ENCODE measurements at places on chromosomes 11 and 22. TPM values are rescaled to one million over a fixed set of nuclear protein-coding genes. Genes with fewer than 3 reads are reported as not detected.

GRCh38 chr11:65382804-65383368, 440 bp upstream of the SLC25A45 start:
- no peak for DNase-seq

DNA sequence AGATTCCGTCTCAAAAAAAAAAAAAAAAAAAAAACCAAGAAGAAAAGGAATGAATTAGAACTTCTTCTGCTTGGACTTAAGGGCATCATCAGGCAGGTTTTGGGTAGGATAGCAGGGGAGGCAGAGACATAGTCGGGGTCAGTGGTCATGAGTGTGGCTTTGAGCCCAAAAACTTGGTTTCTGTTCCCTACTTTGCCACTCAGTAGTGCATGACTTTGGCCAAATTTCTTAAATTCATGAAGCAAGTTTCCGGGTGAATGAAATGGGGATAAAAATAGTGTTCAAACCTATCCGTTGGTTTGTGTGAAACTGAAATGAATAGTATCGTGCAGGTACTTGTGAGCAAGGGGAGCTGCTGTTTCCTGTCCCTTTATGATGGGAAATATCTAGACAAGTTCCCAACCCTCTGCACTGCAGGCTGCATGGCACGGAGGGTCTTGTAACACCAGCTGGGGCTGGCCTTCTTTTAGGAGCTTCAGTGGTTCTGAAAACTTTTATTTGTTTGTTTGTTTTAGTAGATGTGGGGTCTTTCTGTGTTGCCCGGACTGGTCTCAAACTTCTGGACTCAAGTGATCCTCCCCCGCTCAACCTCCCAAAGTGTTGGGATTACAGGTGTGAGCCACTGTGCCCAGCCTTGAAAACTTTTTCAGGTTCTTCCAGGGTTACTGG, 18.4 kb downstream of the NEAT1 start:
- DNase-seq, result no peak

DNA sequence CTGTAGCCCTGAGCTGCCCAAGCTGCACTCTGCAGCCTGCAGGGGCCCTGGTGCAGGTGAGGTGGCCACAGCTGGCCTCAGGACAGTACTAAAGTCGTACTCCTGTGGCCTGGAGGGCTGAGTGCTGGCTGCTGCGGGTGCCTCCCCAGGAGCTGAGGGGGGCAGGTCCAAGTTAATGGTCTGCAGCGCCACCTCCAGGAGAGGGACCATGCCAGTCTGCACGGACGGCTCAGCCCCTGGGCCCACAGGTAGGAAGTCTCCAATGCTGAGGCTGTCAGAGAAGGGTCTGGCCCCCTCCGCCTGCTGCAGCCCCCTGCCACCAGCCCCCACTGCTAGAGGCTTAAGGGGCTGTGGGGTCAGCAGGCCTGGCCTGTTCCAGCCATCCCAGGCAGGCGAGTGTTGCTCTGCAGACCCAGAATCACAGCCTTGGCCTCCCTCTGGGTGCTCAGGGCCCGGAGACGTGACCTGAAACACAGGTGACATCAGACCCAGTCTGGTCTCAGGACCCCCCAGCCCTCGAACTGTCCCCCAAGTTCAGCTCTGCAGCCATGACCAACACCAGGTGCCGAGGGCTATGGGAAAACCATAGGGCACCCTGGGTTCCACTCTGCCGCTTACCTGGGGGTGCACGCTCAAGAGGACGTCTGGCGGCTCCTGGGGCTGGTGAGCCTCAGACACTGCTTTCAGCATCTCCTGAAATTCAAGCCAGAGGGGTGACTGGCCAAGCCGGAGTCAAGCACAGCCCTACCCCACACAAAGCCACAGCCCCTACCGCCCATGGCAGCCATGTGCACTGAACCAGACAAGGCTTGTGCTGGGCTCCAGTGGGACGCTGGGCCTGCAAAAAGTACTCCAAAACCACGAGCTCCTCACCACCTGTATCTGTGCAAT, 20.8 kb downstream of the SELENOO start:
- no peak for DNase-seq

DNA sequence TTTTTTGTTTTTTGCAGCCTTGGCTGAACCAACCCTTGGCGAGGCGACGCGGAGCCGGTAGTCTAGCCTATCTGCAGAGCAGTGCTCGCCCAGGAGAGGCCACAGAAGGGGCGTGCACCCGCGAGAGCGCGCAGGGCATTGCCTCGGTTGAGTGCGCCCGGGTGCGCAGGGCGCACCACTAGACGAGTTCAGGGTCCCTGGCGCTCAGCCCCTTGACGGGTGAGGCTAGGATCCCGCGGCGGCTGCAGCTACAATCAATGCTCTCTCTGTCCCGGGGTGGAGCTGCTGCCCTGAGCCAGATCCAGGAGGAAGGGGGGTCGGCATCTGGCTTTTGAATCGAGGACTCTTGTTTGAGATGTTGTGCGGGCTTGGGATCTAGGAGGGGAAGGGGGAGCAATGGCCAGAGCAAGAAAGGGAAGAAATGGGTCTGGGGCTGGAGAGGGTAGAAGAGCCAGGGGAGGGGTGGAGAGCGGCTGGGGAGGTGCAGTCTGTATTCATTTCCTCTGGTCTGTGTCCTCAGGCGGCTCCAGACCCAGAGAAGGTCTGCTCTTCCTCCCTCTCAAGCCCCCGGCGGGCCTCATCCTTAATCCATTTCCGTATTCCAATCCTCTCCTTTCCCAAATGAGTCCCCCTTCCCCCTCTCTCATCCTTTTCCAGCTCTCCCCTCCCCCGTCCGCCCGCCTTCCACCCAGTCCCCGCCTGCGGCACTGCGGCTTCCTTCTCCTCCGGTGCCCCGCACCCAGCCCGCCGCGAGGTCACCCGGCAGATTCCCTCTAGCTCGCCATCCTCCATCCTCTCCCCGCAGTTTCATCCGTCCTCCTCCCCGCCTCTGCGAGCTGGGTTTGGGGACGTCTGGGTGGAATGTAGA, 797 bp downstream of the THY1 start:
- DNase-seq, result no peak

CSF2RB gene
- 28.4 TPM for total RNA-seq

NTM gene
- 0.56 TPM for total RNA-seq

GRCh38 chr11:119472186-119472855, 49.3 kb upstream of the THY1 start:
- no peak for DNase-seq

DNA sequence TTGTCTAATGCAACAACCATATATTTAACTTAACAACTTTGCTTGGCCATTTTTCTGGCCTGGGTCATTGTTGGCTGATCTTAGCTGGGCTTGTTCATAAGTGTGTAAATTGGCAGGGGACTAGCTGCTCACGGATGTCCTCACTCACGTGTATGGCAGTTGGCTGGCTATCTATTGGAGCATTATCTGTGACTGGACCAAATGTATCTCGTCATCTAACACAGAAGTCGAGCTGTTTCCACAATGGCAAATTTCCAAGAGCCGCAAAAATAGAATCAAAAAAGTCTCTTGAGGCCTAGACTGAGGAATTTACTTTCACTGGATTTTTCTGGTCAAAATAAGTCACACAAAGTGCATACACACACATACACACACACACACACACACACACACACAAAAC, 893.3 kb downstream of the FAM181B start:
- no peak for DNase-seq

- no peak for DNase-seq
Measured at GRCh38 chr11:129593098-129593497, 217.4 kb downstream of the BARX2 start.

- no peak for DNase-seq
Measured at GRCh38 chr11:70671083-70671482, 272.8 kb downstream of the CTTN start.

NRXN2 gene
- 6.3 TPM for total RNA-seq

- no peak for DNase-seq
Measured at GRCh38 chr22:45261407-45262088, 20.9 kb upstream of the KIAA0930 start.

DNA sequence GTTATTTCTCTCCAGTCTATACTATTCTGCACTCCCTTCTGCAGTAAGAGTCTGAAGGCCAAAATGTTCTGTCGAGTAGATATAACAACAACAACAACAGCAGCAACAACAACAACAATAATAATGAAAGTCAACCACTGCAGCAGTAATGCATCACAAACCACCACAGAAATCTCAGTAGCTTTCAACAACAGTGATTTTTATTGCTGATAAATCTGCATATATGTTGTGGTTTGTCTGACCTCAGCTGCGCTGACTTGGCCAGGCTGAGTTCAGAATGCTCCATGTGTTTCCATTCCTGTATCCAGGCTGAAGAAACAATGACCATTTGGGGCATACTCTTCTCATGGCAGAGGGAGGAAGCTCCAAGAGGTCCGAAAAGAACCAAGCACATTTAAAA, 32.3 kb upstream of the CYP2R1 start:
- DNase-seq, result no peak

SLC37A2 gene
- 26.0 TPM for total RNA-seq

GRCh38 chr22:29307596-29308147, 1.2 kb downstream of the GAS2L1 start:
- no peak for DNase-seq

OR51A4 gene
- total RNA-seq, result not detected

GRCh38 chr22:45919504-45920286, 57.3 kb downstream of the WNT7B start:
- DNase-seq, result no peak

- no peak for DNase-seq
Measured at GRCh38 chr11:132803436-132803835, 728.9 kb downstream of the OPCML start.

DNA sequence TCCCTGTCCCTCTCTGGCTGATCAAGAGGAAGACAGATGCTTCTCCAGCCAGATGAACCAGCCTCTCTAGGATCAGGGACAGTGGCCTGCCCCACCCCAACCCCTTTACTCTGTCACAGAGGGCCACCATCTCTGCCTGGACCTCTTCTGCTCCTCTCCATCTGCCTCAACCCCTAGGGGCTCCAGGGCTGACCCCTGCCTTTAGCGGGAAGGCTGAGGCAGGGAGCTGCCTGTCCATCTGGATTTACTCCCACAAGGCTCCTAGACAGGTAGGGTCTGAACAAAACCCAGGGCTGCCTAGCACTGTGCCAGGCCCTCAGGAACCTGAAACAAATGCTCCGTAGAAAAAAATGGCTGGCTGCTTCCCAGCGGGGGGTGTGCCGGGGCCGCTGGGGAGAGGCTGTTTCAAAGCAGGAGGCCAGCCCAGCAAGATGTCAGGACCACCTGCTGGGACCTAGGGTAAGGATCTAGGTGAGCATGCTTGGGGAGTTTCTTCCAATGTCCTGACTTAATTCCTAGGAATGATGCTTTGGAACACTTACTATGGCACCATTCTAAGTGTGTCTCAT, 3.2 kb downstream of the CHST1 start:
- no peak for DNase-seq

DNA sequence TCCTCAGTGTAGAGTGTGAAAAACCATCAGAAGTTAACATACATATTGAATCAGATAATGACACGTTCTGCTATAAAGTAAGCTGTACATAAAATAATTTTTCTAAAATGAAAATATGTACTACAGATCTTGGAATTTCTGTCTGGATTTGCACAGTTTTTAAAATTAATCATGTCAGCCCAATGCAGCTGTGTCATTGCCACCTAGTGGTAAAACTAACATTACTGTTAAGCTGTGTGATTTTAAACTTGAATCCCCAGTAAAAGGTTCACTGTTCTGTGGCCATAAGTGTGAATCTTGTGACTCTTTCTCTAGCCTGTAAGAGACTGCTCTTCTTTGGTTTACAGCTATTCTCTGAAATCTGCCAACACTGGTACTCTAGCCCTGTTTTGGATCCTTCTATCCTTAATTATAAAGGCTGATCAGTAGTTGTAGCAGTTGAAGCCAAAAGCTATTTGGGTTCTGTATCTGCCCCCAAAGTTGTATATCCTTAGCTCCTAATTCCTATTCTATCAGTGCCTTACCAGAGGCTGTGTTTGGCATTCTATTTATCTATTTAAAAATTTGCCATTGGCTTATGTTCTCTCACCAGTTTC, 4.0 kb downstream of the JRKL start:
- DNase-seq, result no peak

HBG2 gene
- total RNA-seq, result not detected

DNA sequence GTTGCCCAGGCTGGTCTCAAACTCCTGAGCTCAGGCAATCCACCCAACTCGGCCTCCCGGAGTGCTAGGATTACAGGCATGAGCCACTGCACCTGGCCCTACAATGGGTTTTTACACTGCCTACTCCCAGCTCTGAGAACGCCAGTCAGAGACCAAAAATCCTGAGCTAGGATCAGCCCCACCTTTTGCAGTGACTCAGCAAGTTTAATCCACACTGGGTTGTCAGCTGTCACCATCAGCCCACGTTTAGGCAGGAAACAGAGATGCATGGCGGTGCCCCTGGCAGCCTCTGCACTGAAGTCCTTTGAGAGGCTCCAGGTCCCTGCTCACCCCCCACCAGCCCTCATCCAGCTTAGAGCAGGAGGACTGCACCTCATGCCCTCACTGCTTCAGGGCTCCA, 117.6 kb downstream of the ARHGAP8 start:
- DNase-seq, result no peak

DNA sequence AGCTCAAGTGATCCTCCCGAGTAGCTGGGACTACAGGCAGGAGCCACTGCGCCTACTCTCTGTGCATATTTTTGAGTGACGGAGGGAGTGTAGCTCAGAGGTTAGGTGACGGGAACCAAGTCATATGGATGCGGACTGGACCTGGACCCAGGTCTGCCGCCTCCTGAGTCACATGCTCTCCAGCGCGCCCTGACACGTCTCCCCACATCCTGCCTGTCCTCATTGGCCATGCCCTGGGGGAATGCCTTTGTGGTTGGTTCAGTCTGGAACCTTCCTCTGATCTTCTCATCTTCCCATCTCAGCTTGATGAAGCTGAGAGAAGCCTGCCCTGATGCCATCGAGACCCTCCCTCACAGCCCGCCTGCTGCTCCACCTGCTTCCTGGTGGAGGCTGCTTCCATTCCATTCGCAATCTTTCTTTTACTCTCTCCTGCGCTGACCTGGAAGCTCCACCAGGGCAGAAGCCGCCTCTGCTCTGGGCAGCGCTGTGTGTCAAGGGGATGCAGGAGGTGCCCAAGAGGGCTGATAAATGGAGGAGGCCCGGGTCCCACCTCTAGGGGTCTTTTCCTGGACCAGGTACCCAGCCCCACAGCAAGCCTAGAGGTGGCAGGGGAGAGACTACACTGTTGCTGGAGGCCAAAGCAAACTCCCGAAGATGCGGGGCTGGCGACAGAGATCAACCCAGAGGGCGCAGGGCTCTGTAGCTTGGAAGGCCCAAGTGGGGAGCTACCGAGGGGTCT, 13.9 kb upstream of the BAIAP2L2 start:
- no peak for DNase-seq
